ENCODE measurements at places on chromosomes 2 and 18.

GRCh38 chr2:18762667-18763066 is 173.3 kb upstream of the NT5C1B start:
- no peak for DNase-seq

DNA sequence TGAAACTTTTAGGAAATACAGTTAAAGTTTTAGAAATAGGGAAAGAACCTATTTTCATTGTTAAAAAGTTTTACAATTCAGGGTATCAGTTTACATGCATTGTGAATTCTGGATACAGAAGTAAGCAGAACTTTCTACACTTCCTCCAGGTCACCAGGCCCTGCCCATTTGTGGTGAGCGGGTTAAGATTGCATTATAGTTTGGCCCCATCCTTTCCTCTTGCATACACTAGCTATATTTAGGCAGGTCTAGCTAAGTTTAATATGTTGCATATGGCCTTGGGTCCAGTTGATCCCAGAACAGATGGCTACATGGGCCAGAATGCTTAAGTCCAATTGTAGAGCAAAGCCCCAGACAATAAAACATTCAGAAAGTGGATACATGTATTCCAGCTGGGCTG is 4.8 kb downstream of the VWA3B start:
- no peak for DNase-seq

DNA sequence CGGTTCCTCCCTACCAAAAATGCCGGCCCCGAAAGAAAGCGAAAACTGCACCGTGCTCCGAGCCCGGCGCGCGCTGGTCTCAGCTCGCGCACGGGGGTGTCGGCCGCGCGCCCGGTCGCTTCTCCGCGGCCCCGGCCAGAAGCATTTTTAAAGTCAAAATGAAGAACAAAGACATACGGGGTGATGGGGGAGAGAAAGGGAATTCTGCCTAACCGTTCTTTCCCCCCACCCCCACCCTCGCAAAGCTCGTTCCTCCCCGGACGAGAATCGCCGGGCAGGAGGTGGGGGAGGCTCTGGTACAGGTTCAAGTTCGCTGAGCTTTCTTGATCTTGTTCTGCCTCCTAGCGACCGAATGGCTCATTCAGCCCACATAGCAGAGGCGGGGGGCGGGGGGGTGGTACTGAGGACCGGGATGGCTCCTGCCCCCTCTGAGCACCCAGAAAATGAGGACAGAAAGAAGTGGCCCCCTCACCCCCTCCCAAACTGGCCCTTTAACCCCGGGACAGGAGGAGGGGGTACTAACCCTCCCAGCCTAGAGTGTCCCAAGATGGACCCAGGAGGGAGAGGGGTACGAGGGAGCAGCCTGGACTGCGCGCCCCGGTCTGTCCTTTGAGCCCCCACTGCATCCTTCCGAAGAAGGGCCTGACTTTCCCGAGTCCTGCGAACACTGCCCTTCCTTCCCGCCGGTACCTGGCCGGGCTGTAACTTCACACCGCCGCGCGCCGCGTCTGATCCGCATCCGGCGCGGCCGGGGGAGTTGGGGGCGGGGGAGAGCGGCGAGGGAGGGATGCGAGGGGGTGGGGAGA is 3.1 kb downstream of the BCL11A start:
- DNase-seq, result no peak

DNA sequence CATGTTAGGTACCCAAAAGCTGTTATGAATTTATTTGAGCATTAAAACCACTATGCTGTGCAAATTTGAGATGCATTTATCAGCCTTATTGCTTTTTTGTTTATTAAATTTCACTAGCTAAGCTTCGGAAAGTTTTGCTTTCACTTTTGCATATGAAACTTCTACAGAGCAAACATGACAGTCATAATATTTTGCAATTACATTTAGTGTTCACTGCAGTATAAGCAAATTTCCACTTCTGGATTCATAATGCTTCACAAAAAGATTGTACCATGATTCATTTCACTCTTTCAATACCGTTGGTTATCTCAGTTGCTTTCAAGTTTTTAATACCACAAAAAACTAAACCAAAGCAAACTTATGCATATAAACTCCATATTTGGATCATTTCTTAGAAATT is 228.7 kb upstream of the SLC8A1 start:
- DNase-seq, result no peak

DNA sequence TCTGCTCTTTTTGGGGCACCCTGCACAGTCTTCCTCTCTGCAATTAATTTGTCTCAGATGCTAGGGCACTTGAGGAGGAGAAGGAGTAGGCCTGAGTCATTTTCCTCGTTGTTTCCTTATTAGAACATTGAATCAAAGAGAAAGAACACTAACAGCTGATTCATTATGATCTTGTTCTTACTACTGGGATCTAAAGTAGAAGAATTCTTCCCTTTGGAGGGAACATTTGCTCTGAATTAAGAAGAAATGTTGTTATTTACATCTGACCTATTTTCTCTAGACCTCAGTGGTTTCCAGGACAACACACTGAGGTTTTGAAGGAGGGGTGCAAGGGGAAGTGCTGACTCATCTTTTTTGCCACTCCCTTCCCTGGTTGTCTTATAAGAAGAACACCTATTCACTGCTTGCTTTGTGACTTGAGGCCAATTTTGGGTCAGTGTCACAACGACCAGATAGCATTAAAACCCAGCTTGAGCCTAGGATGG is 24.3 kb upstream of the STAT1 start:
- no peak for DNase-seq

Measured in pulmonary artery endothelial cell (primary cell).